Ureter (tissue), 1 donor: ENCODE measurements at places on chromosomes 16 and 17. TPM values are rescaled to one million over a fixed set of nuclear protein-coding genes. Genes with fewer than 3 reads are reported as not detected.

Gene SLC16A6
- 3.0 TPM for total RNA-seq

Gene YBX2
- not detected for total RNA-seq

Gene SYT17
- 24.4 TPM for total RNA-seq

Gene MYH3
- 6.2 TPM for total RNA-seq
